GM13976 (cell line): ENCODE measurements at places on chromosomes 7 and 10.

DNA sequence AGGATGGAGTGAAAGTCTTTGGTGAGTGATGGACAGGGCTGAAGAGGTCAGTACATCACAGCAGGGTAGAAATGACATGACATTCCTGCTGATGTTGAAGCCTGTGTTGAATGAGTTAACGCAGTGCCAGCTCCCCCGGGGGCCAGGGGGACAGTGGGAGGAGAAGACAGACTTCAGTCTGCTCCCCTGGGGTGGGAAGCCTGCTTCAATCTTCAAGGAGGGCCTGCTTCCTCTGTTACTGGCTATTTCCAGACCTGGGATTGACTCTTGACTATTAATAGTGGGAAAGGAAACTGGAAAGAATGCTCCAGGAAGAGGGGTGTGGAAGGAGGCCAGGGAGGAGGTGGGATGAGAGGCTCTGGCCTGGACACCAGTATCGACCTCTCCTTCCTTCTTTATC lies 27.2 kb downstream of the PODXL start:
- no peak for DNase-seq

DNA sequence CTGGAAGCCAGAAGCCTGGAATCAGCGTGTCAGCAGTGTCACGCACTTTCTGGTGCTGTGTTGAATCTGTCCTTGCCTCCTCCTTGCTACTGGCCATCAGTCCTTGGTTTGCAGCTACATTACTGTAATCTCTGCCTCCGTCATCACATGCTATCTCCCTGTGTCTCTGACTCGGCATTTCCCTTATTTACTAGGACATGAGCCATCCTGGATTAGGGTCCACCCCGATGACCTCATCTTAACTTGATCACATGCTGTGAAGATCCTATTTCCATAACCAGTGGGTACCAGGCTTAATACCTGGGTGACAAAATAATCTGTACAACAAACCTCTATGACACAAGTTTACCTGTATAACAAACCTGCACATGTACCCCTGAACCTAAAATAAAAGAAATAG lies 518.0 kb upstream of the KLF6 start:
- no peak for DNase-seq

DNA sequence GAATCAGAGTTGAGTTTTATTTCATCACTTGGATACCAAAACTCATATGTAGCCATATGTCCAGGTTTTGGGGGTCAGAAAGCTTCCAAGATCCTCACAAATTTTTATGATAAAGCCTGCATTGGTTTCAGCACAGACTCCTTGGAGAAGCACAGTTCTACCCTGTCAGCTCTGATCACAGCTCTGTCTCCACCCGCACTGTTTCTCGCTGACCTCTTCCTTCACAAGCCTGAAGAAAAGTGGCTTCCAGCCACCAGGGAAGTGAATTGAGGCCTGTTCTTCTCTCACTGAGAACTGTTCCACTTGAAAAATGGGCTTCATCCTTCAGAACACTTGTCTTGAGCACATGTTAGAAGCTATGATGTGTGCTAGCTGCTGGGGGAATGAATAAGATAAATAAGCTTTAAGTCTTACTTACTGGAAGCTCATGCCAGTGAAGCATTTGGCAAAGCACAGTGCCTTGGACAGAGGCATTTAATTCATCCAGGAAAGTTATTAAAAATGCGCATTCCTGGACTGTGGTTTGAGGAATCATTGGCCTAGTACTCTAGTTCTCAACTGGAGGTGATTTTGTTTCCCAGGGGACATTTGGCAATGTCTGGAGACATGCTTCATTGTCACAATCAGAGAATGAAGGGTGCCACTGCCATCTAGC lies 133.6 kb downstream of the BMPER start:
- no peak for DNase-seq

DNA sequence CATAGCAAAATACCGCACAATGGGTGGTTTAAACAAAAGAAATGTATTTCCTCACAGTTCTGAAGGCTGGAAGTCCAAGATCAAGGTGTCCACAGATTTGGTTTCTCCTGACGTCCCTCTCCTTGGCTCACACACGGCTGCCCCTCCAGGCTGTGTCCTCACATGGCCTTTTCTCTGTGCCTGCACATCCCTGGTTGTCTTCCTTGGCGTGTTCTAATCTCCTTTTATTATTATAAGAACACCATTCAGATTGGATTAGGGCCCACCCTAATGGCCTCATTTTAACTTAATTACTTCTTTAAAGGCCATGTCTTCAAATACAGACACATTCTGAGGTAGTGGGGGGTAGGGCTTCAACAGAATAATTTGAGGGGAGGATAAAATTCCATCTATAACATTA lies 87.9 kb downstream of the FZD1 start:
- DNase-seq = no peak

DNA sequence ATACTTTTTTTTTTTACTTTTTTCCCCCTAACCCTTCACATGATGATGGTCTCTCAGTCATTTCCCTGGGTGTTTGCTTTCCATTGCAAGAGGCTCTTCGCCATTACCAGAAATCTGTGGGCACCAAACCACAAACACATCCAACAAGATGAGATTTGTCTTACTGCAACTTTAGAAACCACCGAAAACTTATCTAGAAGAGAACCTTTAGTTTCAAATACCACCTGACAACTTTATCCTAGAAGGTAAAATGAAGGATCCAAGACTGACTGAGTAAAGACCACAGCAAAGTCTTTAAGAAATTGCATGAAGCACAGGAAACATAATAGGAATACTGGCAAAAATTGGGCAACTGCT lies 363.3 kb upstream of the MBL2 start:
- no peak for DNase-seq

- DNase-seq = no peak
Observed at GRCh38 chr7:41701068-41701941, 1.6 kb downstream of the INHBA start.

DNA sequence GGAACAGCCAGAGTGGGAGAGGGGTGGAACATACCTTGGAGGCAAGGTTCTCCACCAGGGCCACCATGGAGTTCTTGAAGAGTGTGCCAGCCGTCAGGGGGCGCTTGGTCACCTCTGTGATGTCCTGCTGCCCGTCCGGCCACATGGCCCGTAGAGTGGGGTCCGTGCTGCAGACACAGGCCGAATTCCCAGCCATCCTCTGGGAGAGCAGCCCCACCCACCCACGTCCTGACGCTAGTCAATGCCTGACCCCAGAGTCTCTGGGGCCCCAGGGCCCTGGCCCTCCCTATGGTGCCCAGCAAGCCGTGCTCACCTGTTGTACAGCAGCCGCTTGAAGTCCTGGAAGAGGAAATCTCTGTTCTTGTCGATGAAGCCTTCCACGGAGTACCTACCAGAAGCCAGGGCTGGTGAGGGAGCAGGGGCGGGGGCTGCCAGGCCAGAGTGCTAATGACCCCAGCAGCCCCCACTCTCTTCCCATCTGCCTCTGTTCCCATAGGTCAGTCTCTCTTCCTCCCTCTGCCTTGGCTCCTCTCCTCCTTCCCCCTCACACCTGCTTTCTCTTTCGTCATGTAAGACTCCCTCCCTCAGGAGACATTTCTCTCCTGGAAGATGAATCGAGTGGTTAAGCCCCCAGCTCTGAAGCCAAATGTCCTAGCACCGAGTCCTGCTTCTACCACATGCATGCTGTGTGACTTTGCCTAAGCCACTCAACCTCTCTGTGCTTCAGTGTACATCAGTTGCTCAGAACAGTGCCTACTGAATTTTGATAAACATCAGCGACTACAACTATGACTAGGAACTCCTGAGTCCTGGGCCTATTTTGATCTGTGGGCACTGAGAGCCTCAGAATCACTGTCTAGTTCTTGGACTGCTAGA lies 11.0 kb downstream of the MYO1G start:
- no peak for DNase-seq

GRCh38 chr7:78924581-78924980 lies 528.9 kb downstream of the MAGI2 start:
- DNase-seq = no peak

DNA sequence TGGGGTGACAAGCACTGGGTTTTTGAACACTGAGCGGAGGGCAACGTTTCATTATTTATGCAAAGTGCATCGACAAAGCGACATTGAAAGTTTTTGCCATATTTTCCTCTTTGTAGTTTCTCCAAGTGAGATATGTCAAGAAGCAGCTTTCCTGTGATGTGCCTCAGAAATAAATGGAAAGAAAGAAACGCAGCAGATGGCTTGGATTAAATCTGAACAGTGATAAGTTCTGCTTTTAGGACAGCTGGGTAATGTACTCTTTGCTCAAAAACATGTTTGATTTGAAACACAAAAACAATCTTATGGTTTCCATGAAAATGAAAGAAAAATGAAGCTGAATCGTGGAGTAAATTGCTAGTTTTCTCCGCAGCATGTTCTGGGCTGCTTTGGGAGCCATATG lies 166.3 kb downstream of the PTPRN2 start:
- DNase-seq = no peak

DNA sequence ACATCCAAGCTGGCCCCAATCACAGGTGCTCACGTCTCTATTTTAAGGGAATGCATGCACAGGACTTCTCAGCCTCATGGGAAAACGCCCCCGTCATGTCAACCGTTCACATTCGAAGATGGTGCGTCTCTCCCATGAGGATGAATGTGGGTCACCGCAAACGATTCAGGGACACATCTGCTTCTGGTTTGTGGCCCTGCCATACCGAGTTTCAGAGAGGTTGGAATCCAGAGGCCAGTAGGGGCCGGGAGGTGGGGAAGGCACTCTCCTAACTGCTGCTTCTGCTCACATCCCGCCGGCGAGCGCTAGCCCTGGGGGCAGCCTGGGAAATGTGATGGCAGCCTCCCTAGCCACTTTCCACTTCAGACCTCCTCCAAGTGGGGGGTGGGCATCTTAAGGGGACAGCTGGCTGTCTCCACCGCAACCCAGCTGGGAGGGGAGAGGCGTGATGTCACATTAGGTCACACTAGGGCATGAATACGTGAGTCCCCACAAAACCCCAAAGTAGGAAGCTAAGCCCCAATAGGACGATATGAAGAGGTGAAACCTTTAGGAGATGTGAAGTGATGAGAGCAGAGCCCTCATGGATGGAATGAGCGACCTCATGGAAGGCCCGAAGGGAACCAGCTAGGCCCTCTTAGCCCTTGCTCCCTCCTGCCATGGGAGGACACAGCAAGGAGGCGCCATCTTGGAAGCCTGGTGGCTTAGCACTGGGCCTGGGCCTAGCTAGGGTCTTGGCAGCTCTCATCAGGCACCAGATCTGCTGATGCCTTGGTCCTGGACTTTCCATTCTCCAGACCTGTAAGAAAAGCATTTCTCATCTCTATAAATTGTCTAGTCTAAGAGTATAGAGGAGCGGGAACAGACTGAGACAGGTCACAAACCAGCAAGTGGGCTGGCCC lies 107.8 kb downstream of the TCERG1L start:
- DNase-seq = no peak

DNA sequence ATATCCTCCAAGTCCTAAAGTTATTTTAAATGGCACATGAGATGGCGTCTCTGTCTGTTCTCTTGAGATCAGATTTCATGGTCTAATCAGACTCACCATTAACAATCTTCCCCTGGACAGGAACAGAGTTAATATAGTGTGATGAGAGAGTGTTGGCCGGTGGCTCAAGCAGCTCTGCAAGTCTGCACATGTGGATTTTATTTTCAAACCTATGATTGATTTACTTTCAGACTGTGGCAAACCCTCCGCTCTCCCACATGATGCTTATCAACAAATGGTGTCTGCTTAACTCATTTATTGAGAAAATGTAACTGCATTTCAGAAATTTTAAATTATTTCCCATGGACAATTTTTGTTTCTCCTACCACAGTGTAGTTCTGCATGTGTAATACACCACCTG lies 46.5 kb upstream of the HGF start:
- DNase-seq = no peak

DNA sequence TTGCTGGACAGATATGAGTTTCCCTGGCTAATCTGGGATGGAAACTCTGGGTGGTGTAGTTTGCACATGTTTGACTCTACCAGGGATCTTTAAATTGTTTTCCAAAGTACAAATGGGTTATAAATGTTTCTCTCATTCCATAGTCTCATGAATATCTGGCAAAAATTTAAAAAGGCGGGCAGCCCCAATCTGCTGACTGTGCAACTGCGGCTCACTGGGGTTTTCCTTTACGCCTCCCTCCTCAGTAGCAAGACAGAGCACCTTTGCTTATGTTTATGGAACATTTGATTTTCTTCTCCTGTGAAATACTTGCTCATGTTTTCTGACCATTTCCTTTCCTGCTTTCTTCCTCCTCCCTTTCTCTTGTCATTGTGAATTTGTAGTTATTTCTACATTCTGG lies 105.0 kb downstream of the ADAM12 start:
- no peak for DNase-seq

GRCh38 chr10:110083884-110084283 lies 76.1 kb downstream of the ADD3 start:
- no peak for DNase-seq

- DNase-seq = no peak
Observed at GRCh38 chr7:44415047-44415446, 75.4 kb downstream of the NUDCD3 start.

GRCh38 chr7:5580714-5581395 lies 157.2 kb upstream of the TNRC18 start:
- no peak for DNase-seq

DNA sequence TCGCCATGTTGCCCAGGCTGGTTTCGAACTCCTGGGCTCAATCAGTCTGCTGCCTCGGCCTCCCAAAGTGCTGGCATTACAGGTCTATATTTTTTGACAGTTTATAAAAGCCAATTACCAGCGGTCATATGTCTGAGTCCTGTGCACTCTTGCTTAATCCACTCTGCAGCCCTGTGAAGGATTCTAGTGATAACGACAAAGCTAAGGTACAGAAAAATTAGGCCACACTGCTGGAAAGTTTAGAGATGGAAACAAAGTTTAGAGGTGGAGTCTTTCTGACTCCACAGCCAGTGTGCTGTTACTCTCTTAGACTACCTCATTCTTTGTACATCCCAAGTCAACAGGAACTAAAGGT lies 707 bp downstream of the PTER start:
- DNase-seq = no peak

DNA sequence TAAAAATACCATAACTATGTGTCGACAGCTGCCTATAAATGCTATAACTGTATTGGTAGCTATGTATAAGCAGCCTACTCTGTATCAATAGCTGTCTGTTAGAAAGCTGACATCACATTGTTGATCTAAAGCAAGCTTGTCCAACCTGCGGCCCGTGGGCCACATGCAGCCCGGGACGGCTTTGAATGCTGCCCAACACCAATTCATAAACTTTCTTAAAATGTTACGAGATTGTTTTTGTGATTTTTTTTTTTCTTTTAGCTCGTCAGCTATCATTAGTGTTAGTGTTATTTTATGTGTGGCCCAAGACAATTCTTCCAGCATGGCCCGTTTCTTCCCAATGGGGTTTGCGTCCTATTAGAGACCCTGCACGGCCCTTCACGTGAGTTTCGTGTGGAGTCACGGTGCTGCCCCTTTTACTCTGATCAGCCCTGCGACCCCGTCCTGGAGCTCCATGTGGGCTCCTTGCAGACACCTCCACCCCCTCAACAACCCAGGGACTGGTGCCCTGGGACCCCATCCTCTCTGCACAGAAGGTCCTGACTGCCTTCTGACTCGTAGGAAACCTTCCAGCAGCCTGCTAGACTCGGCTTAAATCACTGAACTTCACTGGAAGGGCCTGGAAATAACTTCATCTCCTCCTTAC lies 4.5 kb upstream of the PRKAR1B start:
- DNase-seq = no peak

DNA sequence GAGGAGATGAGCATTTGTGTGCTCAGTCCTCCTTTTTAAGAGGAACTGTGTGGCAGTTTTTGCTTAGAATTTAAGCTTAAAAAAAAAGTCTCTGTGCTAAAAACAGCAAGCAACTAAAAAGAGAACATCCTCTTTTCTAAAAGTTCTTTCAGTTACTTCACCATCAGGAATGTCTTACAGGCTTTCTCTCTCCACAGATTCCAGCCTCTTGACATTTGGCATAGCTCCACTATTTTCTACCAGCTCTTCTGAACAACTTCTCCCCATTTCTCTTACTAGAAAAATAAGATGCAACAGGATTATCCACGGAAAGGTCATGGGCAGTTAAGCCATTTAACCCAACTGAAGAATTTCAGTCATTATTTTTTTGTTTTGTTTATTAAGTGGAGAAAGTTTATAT lies 13.2 kb downstream of the PCLO start:
- DNase-seq = no peak
